ENCODE measurements at places on chromosomes 11 and 22.
A peak's percentile ranks its signal among the peaks of the same experiment; 100 is the strongest.

- DNase-seq, result peak; percentile 28
Measured at GRCh38 chr22:32904044-32904443, 102.5 kb downstream of the TIMP3 start.

DNA sequence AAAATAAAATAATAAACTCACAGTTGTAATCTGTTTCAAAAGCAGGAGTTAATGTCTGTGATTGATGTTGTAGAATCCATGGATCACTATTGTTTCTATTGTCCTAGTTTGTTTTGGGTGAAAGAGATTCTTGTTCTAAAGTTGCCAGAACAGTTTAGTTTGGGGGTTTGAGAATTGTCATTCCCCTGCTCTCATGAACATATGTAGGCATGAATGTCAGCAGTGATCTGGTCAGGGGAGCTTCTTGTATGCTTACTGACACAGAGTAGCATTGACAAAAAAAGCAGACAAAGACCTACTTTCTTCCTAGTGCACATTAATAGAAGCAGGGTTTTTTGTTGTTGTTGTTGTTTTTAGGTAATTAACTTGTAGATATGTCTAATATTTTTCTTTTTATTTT is 38.6 kb downstream of the ARHGAP1 start:
- no peak for DNase-seq

- no peak for DNase-seq
Measured at GRCh38 chr22:49156662-49157285, 670.9 kb downstream of the BRD1 start.

- no peak for DNase-seq
Measured at GRCh38 chr22:47586946-47587345, 824.5 kb downstream of the TBC1D22A start.

DNA sequence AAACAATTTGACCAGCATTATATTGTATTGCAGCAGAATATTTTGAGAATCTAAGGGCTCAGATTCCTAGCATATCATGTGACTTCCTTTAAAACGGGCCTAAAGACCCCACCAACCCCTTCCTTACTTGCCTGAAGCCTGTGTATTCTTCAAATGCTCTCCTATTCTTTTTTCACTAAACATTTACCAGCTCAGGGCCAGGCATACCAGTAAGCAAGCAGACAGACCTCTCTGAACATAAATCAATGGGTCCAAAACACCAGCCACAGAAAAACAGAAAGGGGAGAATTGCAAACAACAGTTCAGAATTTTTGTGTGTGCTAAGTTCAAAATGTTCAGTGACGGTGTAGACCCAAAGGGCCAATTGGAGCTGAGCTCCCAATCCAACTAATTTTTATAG is 64.8 kb upstream of the TIMP3 start:
- no peak for DNase-seq

- no peak for DNase-seq
Measured at GRCh38 chr11:66281001-66281400, 3.0 kb downstream of the CNIH2 start.
